ENCODE measurements at places on chromosomes 13 and 19. TPM values are rescaled to one million over a fixed set of nuclear protein-coding genes. Genes with fewer than 3 reads are reported as not detected.

The FFAR3 gene
- 0.79 TPM for polyA plus RNA-seq

DNA sequence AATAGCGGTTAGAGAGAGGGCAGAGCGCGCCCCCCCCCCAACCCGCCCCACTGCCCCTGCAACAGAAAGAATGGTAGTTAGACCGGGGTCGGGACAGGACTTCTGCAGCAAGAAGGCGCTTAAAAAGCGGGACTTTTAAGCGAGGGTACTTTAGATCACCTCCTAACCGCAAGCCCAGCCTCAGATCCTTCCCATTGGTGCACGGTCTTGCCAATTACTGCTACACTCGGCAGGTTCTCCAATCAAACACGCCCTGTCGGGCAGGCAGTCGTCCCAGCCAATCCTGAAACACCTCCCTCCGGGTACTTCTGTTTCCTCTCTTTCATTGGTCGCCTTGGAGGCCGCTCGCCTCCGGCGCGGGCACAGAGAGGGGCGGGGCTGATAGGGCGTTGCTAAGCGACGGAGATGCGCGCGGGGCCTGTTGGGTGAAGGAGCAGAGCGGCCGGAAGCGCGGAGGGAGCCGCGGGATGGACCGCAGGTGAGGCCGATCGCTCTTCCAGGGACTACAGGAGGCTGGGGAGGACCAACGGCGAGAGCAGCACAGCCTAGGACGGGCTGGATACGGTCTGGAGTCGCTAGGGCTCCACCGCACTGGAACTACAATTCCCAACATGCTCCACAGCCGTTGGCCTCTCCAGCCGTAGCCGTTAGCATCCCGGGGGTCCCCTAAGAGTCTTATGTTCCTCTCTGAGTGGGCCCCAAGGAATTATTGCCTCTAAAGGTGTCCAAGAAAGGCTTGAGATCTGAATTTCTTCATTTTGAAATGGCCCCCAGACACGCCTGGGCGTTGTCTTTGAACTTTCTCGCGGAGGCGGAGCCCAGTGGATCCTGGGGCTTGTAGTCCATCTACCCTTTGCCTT lies at the start of gene PROSER3:
TSS of gene PROSER3 (plus strand) at position 428 of the 860 bp plus-strand sequence. CDS start at position 468, 40 bp downstream.
- H3K4me3 ChIP-seq: peak within 1 kb of the TSS; percentile 81

The ZNF773 gene
- polyA plus RNA-seq: 11.8 TPM

DNA sequence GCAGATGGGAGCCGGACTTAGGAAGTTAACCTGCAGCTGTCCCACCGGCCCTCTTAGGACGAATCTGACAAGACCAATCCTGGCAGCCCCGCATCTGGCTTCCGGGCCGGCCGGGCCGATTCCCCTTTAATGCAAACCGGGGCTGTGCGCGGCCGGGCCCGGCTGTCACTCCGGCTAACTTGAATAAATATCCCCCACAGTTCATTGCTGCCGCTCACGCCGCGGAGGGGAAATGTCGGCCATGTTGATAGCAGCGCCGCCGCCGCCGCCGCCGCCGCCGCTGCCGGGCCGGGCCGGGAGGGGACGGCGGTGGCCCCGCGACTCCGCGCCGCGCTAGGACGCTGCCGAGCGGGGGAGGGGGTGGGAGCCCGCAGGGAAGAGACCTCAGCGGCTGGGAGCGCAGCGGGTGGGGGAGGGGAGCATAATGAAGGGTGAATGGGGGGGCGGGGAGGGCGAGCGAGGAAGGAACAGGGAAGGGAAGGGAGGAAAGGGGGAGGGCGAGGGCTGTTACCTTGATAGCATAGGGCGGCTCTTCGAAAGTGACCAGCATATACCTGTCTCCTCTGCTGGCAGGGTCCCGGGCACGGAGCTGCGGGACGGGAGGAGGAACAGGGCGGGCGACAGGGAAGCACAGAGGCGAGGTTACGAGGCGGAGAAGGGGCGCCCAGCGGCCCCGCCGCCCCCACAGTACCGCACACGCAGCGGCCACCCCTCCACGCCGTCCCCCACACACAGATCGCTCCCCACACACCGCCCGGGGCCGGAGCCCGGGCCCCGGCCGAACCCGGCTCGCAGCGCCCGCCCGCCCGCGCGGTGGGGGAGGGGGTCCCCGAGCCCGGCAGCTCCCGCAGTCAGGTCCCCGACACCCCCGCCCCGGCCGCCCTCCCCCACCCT lies 1.1 kb downstream of the INTS6 start:
- H3K4me1 ChIP-seq: peaks cover 10% of the 10 kb centered on the region
- H3K27me3 ChIP-seq: no peaks in the 10 kb centered on the region
- H3K36me3 ChIP-seq: peaks cover 21% of the 10 kb centered on the region
- peak overlapping the region; percentile 95 for H3K4me3 ChIP-seq
- DNase-seq: peak; percentile 65

DNA sequence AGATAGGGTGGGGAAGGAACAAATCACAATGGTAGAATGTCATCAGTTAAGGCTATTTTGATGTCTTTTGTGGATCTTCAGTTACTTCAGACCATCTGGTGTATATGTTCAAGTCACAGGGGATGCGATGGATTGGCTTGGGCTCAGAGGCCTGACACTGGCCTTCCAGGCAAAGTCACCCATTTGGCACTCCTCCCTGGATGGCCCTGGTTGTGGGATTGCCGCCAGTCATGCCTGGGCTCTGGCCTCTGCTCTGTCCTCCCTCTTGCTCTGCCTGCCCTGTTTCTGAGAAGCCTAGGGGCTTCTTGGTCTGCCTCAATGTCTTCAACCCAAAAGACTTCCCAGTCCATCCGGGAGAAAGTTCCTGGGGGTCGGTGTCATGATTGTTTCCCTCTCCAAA lies 50.2 kb downstream of the ZNF146 start:
- no peaks in the 10 kb centered on the region for H3K36me3 ChIP-seq
- DNase-seq: no peak
